ENCODE measurements at places on chromosomes 1 and 21.

DNA sequence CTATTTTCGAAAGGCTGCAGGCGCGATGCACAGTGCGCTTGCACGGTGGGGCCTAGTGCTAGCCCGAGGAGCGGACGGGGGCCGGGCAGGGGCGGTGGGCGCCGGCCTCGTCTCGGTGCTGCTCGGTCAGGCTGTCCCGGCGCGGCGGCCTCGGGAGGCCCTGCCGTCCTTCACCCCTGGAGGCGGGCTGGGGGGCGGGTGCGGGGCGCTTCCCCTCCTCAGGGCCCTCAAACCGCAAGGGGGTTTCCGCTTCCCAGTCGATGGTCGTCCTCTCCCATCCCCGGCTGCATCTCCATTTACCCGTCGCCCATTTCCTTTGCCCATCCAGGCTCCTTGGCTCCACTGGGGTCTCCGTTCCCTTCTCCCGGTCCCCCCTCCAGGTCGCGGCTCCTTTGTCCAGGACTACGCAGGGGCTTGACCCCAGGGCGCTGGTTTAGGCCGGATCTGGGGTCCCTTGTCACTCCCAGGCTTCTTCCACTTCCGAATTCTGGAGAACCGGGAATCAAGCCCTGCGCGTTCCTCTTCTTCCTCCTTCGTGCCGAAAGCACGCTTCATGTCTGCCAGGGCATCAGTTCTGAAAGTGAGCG lies 196.3 kb upstream of the LMO4 start:
- no peak for DNase-seq

GRCh38 chr21:28734522-28735175 lies 258.0 kb downstream of the LTN1 start:
- no peak for DNase-seq

- no peak for DNase-seq
Observed at GRCh38 chr1:179023946-179024650, 1.6 kb upstream of the FAM20B start.

DNA sequence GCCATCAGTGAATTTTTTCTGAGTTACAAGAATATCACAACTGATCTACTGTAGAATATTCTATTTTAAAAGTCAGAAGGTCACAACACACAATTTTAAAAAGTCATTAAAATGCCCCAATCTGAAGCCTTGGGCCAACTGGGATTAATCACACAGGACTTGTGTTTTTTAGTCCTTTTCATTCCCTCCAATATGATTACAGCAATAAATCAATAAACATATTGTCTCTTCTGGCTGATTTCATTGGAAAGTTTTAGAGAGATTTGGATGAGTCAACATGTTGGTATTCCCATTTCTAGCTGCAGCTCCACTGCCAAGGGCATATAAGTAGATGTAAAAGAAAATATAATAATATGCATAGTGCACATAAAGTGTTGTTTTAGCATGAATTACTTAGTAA lies 85.8 kb downstream of the NIBAN1 start:
- no peak for DNase-seq

DNA sequence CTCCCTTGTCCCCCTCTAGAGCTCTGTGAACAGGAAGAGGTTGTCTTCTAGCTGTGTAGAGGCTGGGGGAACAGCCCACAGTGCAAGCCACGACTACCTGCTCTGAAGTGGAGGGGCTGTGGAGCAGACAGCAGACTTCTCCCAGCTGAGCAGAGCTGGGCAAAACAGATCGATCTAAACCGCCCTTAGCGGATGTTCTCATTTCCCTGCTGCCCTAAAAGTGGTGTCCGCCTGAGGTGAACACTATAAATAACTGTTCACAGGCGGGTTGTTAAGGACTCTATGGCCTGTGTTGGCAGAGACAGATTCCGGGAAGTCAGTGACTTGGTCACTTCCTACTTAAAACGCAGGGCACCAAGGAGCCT lies 203.2 kb downstream of the RHOU start:
- DNase-seq, result peak; percentile 10

GRCh38 chr1:149885339-149886120 lies 13.8 kb upstream of the BOLA1 start:
- DNase-seq, result peak; percentile 63

DNA sequence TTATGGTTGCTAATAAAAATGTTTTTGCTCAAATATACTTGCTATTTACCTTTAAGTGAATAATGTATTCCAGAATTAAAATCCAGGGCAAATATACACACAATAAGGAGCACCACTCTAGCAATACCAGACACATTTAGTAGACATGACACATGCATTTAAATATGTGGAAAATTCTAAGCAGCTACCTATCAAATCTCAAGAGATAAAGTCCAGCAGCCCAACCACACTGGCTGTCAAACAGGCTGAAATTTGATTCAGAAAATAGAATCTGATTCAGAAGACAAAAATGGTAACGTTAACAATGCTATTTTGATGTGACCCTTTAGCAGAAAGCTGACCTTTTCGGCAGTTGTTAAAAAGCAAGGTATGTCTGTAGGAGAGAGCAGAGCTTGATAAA lies 42.3 kb downstream of the PLEKHO1 start:
- DNase-seq, result no peak

- DNase-seq, result no peak
Observed at GRCh38 chr1:177700856-177701255, 269.0 kb downstream of the SEC16B start.

GRCh38 chr21:16942703-16943102 lies 570.1 kb upstream of the CXADR start:
- no peak for DNase-seq

- no peak for DNase-seq
Observed at GRCh38 chr1:49059087-49059486, 282.4 kb upstream of the BEND5 start.

DNA sequence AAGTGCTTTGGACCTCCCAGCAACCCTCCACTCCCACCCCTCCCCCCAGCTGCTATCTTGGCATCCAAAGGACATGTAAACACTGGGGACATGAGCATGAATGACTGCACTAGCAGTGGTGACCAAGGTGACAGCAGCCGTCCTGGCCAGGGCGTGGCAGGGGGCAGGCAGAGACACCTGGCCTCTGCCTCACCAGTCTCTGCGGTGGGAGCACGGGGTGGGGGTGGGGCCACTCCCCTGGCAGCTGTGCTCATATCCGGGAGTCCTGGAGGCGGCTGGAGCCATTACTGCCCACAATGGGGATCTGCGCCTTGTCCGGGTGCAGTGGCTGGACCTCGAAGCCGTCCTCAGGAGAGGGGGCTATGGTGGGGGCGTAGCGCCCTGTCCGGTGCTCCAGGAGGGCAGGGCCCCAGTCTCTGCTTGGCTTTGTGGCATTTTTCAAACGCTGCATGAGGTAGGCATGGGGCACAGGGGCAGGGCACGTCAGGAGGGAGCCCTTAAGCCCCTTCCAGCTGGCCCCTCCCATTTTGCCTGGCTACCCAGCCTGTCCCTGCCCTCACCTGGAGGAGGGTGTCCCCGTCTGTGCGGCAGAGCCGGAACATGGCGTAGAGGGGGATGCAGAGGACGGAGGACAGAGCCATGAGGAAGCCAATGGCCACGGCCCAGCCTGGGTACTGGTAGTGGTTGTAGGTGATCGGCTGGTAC lies 6.0 kb downstream of the CCDC24 start:
- DNase-seq, result no peak

DNA sequence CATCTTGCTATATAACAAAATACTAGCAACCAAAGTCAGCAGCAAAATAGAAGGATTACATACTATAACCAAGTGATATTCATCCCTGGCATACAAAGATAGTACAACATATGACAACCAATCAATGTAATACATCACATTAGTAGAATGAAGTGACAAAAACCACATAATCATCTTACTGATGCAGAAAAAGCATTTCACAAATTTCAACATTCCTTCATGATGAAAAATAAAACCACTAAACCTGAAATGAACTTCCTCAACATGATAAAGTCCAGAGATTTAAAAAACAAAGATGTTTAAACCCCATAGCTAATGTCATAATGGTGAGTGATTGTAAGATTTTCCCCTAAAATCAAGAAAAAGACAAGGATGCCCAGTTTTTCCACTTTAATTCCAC lies 18.6 kb downstream of the RO60 start:
- no peak for DNase-seq

- DNase-seq, result no peak
Observed at GRCh38 chr1:41536361-41536802, 51.9 kb upstream of the EDN2 start.

DNA sequence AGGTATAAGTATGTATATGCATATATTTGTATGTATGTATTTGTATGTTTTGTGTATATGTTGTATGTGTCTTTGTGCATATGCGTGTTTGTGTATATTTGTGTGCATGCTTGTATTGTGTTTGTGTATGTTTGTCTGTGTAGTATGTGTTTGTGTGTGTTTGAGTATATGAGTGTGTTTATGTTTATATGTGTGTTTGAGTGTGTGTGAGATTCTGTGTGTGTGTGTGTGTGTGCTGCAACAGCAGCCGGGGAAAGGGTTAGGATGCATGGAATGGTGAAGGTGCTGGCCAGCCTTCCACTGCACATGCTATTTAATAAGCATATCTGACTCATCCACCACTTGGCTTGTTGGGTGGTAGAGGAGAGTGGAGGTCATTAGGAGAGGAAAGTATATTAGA lies 46.6 kb upstream of the RAB4A start:
- DNase-seq, result no peak

DNA sequence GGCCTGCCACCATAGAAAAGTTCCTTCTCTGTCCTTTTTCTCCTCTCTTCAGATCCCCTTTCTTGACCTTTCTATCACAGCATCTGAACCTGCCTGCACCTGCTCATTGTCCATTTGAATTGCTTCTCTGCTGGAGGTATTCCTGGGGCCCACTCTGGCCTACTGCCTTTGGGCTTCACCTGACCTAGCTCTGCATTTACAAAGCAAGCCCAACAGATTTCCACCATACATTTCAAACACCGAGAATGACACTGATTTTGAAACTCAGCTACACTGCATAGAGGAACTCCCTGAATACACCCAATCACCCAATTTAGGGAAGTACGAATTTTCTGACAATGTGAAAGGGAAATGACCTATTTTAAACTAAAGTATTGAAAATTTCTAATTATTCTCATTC lies 284.5 kb upstream of the USP25 start:
- no peak for DNase-seq

DNA sequence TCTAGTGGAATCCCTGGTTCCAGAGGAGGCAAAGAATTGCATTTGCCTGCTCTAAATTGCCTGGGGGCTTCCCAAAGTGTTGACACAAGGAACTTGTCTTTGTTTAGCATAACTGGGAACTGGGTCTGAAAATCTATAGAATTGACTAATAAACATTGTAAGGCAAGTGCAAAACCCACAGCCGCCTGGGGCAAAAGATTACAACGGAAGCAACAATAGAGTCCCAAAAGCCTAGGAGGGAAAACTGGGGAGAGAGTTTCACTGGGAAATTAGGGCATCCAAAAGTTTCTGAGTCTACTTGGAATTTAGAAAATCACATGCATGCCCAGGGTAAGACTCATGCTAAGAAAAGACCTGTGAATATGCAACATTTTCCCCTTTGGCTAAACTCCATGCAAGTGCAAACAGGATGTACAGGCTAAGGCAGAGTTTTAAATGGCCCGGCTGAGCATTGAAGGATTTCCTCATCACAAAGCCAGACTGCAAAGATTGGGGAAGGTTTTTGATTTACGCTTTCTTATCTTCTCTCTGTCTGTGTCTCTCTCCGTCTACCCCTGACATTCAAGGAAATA lies 725.3 kb upstream of the NCAM2 start:
- DNase-seq, result no peak

DNA sequence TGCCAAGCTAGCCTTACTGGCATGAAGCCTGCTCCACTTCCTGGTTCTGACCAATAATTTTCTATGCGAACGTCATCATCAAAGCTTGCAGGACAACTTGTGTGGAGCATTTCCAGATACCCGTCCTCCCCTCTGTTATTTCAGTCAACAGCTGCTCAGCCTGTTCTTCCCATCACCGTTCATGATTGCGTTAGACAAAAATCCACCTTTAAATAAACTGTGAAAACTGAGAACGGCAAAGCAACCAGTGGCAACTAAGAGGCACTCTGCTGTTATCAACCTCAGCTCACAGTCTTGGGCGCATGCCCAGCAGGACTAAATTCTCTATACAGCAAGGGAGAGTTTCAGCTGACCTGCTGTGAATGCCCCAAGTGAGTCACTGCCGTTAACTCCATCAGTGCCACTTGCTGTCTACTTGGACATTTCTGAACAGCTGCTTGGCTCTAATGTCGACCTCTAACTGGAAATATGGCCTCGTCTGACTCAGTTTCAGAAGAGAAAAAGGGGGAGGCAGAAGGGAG lies 207.4 kb upstream of the RUNX1 start:
- DNase-seq, result no peak

DNA sequence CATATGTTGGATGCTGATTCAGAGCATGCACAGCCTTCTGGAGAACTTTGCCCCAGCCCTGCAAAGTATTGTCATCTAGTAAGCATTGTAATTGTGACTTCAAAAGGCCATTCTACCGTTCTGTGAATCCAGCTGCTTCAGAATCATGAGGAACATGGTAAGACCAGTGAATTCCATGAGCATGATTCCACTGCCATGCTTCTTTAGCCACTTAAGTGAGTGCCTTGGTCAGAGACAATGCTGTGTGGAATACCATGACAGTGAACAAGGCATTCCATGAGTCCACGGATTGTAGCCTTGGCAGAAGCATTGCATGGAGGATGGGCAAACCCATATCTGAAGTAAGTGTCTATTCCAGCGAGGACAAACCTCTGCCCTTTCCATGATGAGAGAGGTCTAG lies 123.7 kb downstream of the S1PR1 start:
- DNase-seq, result no peak

DNA sequence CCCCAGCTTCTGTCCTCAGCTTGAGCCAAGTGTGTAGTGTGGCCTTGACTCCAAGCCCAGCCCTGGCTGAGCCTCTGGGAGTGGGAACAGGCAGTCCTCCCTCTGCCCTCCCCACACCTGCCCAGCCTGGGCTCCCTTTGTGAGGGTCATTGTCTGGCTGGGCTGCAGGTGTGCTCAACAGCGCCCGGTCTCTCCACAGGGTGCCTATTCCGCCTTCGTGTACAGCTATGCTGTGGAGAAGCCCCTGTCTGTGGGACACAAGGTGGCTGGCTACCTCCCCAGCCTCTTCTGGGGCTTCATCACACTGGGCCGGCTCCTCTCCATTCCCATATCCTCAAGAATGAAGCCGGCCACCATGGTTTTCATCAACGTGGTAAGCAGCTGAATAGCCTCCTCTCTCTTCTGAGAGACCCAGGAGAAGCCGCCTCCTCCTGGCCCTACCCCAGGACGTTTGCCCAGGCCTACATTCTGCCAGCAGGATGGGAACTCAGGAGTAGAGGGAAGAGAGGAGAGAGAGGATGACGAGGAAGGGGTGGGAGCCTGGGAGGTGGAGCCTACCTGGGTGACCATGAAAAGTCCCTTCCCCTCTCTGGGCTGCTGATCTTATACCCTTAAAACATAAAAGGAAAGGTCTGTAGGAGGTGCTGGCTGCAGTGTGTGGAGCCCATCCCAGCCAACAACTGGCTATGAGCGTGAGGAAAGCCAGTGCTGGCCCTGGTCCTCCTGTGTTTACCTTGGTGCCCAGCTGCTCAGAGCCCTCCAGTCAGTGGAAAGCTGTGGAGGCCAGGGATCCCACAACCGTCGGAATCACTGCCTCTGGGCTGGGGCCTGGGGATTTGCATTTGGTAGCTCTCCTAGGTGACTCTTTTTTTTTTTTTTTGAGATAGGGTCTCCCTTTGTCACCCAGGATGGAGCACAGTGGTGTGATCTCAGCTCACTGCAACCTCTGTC lies 45.7 kb downstream of the ELK4 start:
- DNase-seq, result no peak

- DNase-seq, result no peak
Observed at GRCh38 chr21:22076471-22076870, 1078.3 kb downstream of the NCAM2 start.

GRCh38 chr1:201676197-201676596 lies 137.3 kb downstream of the NAV1 start:
- DNase-seq, result no peak

GRCh38 chr1:27290581-27290980 lies 31.4 kb upstream of the TMEM222 start:
- DNase-seq, result no peak

- no peak for DNase-seq
Observed at GRCh38 chr1:119752592-119752991, 16.1 kb downstream of the HMGCS2 start.

Measured in CD4-positive, alpha-beta T cell treated with Interleukin-12 subunit alpha and Interleukin-12 subunit beta, for 1 hour (primary cell).